ENCODE measurements at places on chromosomes 5 and 9.

GRCh38 chr5:71895546-71895945 lies 176.5 kb downstream of the CARTPT start:
- no peak for DNase-seq

- no peak for DNase-seq
Measured at GRCh38 chr5:140565780-140566095, 1.1 kb downstream of the SLC35A4 start.

- DNase-seq: no peak
Measured at GRCh38 chr5:157915638-157916037, 56.7 kb upstream of the CLINT1 start.

- DNase-seq: no peak
Measured at GRCh38 chr9:105259274-105259673, 14.8 kb downstream of the SLC44A1 start.

GRCh38 chr9:69674112-69674685 lies 2.0 kb upstream of the APBA1 start:
- DNase-seq: no peak

DNA sequence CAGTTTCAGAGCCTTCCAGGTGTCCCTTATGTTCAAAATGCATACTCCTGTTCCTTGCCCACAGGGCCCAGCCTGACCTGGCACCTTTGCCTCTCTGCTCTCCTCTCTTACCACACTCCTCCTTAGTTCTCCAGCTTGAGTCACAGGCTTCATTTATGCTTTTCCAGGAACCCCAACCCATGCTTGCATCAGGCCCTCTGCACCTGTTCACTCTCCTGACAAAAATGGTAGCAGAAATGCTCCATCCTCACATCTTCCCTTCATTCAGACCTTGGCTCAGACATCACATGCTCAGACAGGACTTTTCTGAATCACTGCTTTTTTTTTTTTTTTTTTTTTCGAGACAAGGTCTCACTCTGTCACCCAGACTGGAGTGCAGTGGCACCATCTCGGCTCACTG lies 15.1 kb upstream of the RNF145 start:
- DNase-seq: no peak

- no peak for DNase-seq
Measured at GRCh38 chr5:122306461-122306860, 5.6 kb upstream of the SNCAIP start.

GRCh38 chr9:109295221-109296130 lies 25.4 kb downstream of the EPB41L4B start:
- no peak for DNase-seq

DNA sequence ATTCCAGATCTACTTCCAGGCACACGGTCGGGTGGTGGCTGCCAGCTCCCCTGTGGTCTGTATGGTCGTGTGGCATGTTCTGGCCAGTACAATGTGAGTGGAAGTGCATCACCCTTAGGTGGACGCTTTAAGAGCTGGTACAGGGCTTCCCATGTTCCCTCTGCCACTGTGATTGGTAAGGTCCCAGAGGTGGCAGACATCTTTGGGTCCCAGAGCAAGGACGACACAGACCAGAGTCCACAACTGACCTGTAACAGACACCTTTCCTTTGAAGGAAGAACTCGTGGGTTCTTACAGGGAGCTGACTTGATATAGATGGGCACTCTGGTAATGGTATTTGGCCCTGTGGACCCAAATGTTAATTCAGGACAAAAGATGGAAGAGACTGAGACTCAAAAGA lies 90.0 kb upstream of the GDNF start:
- no peak for DNase-seq

- DNase-seq: no peak
Measured at GRCh38 chr5:17852740-17853139, 218.5 kb downstream of the TAF11L14 start.

GRCh38 chr5:76547242-76547890 lies 75.8 kb downstream of the F2RL2 start:
- DNase-seq: no peak

- DNase-seq: no peak
Measured at GRCh38 chr9:114093031-114093471, 6.0 kb downstream of the KIF12 start.

DNA sequence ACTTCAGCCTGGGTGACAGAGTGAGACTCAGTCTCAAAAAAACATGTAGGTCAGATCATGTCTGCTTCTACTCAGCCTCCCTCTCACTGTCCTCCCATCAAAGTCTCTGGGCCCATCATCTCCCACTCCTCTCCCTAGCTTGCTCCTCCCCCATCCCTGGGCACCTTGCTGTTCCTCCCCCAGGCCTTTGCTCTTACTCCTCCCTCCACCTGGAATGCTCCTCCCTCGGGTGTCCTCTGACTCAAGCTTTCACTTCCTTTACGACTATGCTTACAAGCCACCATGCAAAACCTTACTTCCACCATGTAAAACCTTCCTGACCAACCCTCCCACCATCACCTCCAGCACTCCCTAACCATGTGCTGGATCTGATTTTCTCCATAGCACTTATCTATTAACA lies 51.5 kb downstream of the MTMR12 start:
- DNase-seq: no peak

GRCh38 chr5:32612134-32612888 lies 27.0 kb downstream of the SUB1 start:
- no peak for DNase-seq

- DNase-seq: no peak
Measured at GRCh38 chr5:177085985-177086653, 596 bp upstream of the FGFR4 start.

DNA sequence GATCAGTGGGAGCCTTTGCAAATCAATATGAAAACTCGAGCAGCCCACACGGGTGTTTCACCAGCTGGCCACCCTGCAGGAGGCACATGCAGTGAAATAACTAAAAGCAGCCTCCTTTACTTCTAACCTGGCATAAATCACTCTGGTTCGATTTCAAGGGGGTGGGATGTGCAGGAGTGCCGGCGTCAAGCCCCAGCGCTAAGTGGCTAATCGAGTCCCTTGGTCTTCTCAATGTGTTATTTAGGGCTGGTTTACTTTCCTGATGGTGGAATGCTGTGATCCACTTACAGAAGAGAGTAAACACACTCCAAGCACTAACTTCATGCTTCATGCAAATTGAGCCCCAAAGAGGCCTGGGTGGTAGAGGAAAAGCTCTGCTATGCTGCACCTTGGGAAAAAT lies 109.4 kb downstream of the TMEM174 start:
- no peak for DNase-seq

DNA sequence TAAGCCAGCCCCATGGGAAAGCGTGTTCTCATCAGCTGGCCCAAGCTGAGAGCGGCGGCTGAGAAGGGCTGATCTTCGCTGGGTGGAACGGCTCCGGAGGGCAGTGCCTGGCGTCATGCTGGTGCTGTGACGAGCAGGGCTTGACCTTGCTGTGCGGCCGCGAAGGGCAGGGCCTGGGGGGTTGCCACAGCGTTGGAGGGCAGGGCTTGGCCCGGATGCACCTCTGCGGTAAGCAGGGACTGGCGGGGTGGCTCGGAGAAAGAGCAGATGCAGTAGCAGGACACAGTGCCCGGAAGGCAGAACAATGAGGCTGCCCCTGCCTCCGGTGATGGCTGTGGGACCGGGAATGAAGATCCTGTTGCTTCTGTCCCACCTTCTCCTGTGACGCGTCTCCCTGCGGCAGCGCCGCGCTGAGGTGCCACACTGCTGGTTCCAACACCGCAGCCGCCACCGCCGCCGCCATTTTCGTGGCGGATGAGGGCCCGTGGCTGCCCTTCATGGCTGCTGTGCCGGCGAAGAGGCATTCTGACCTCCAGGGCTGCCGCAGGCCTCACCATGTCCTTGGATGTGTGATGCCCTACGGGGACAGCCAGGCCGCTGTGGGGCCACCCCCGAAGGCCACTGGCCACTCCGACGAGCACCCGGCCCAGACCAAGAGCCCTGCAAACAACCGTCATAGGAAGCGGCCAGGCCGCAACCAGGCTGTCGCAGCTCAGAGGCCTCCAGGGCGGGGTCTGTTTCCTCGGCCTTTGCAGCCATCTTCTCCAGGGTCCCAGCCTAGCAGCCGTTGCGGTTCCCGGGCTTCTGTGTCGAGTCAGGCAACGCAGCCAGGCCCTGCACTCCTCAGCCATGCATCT lies 890.5 kb upstream of the CTNND2 start:
- no peak for DNase-seq

GRCh38 chr9:38371495-38371894 lies 21.0 kb upstream of the ALDH1B1 start:
- DNase-seq: no peak

DNA sequence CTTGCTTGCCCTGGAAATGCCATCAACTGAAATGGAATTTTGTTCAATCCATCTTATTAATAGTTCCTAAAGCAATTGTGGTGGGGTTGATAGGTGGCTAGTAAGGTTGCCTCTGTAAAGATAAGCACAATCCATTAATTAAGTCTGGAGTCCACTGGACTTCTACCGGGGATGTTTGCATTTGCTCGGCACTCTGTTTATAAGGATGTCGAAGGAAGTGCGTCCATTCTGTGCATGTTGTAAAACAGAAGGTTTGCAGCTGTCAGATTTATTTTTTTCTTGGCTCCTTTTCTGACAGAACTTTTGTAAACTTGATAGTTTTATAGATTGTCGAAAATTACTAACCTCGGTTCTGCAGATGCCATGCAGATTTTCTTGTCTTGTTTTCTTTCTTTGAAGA lies 12.8 kb upstream of the TNFAIP8 start:
- no peak for DNase-seq

DNA sequence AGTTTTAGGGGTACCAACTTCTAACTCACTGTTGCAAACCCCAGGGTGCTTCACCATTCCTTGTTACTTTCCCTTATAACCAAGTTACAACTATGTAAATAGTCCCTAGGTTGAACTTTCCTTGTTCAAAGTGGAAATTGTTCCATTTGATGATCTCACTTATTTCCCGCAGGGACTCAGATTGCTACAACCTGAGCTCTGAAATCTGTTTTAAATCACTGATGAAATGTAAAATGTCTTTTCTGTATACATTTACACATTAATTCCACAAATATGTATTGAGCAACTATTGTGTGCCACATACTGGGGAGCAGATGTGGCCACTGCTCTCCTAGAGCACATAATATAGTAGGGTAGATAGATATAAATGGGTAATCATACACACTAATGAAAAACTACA lies 69.1 kb upstream of the TARS1 start:
- DNase-seq: no peak

GRCh38 chr5:159945359-159945758 lies 29.1 kb downstream of the ADRA1B start:
- no peak for DNase-seq

DNA sequence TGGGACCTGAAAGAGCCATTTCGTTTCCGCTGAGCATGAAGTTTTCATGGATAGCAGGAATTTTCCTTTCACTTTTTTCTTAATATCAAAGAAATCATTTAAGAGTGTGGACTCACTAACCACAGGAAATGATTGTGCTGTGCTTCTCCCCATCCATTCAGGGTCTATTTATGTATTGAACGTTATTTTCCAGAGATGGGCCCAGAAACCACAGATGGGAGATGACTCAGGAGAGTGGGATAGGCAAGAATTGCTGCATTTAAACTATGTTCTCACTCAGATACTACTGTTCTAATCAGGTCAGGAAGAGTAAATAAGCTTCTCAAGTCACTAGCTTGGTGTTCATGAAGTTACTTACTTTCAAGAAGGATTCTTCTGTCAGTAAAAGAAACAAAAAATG lies 763.8 kb downstream of the DTWD2 start:
- DNase-seq: no peak

DNA sequence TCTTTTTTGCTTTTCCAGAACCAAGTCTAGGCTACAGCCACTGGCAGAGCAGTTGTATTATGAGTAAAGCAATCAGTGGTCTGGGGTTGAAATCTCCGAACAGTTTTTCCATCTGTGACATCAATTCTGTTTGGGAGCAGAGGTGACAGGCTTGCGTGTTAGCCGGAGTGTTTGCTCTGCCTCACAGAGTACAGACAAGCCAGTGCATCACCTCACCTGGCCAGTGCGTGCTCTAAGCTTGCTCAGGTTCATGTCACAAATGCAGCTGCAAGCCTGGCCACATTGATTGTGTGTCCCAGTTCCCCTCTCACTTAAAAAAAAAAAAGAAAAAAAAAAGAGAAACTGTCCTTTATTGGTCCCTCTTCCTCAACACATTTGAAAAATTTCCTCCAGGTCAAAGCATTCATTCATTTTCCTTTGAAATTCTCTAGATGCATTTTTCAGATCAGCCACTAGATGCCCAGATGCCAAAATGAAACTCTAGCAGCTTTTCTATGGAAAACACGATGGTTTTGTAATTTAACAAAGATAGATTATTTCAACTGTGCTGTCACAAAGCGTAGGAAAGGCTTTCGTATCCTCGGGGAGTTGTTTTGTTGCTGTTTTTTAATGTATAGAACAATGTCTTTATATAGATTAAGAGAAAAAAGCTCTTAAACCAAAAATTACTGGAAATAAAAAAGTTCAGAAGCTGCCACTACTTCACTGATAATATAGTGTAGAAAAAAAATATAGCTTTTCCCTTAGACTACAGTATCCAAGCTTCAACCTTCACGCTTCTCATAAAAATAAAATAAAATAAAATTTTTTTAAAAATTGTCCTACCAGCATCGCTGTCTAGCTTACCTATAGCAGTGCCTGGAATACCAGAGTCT lies 585.5 kb downstream of the TLE1 start:
- no peak for DNase-seq

DNA sequence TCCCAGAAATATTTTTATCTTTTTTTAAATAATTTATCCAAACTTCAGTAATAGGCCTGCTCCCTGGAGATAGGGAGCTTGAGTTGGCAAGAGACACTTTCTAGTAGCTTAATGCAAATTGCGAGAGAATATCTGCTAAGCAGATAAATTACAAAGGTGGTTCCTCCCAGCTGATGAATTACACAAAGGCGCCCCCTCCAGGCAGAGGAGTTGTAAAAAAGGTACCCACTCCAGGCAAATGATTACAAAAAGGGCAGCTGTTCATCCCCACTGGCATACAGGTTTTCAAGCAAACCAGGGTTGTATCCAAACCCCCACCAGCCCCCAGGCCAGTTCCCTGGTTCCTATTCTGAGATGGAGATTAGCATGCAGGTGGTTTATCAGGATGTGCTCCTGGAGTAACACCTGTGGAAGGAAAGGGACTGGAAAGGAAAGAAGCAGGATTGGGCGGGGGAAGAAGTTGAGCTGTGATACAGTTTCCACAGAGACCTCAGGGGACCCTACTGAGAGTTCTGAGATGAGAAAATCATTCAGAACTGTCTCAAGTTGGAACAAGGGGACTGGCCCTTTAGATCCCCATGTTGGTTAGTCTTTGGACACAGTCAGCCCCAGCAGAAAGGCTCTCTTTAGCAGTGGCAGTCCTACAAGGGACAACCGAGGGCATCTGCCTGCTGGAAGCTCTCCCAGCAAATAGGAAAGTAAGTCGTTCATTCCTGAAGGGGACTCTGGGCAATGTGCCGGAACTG lies 25.5 kb downstream of the ESM1 start:
- DNase-seq: no peak

- no peak for DNase-seq
Measured at GRCh38 chr5:122947372-122947771, 89.2 kb downstream of the PPIC start.

- DNase-seq: no peak
Measured at GRCh38 chr5:149853701-149854100, 90.9 kb downstream of the PDE6A start.

DNA sequence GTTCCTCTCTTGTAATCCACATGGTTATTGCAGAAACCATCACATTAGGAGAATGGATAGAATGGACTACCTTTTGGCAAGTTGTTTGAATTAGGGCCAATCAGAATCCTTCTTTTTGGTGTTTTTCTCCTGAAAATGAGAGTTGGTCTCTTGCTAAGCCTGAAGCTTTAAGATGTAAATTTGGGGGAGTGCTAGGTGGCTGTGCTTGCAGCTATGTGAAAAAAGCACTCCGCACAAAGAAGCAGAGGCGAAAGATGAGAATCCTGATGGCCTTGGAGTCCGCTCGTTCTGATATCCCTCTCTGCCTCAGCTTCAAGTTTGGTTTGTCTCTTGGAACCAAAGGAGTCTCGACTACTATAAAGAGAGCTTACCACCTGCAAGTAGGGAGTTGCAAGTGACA lies 63.6 kb downstream of the INIP start:
- DNase-seq: no peak

Measured in NCI-H524 treated with DMSO at 0.1 percent for 48 hours (cell line).